PC-3 (cell line): ENCODE measurements at places on chromosomes 12 and 14. TPM values are rescaled to one million over a fixed set of nuclear protein-coding genes. Genes with fewer than 3 reads are reported as not detected.

- peak overlapping the region; percentile 89 for H3K4me3 ChIP-seq
- H3K27ac ChIP-seq = peak overlapping the region; percentile 77
- no peak for DNase-seq
- H3K4me1 ChIP-seq = peaks cover 27% of the 10 kb centered on the region
- 0 out of 2 replicates have a peak, but pooled peaks cover 3% of the 10 kb centered on the region for H3K36me3 ChIP-seq
Measured at GRCh38 chr14:36662258-36662542, 540 bp downstream of the PAX9 start.

- no peak overlapping the region for H3K27ac ChIP-seq
- H3K4me3 ChIP-seq = no peak overlapping the region
- peak; percentile 44 for DNase-seq
- no peaks in the 10 kb centered on the region for H3K36me3 ChIP-seq
Measured at GRCh38 chr12:29226616-29227015, 77.5 kb downstream of the FAR2 start.

GRCh38 chr14:72452774-72453173 is 441.1 kb downstream of the DPF3 start:
- H3K4me1 ChIP-seq = no peaks in the 10 kb centered on the region
- no peak overlapping the region for H3K4me3 ChIP-seq
- no peak for DNase-seq

DNA sequence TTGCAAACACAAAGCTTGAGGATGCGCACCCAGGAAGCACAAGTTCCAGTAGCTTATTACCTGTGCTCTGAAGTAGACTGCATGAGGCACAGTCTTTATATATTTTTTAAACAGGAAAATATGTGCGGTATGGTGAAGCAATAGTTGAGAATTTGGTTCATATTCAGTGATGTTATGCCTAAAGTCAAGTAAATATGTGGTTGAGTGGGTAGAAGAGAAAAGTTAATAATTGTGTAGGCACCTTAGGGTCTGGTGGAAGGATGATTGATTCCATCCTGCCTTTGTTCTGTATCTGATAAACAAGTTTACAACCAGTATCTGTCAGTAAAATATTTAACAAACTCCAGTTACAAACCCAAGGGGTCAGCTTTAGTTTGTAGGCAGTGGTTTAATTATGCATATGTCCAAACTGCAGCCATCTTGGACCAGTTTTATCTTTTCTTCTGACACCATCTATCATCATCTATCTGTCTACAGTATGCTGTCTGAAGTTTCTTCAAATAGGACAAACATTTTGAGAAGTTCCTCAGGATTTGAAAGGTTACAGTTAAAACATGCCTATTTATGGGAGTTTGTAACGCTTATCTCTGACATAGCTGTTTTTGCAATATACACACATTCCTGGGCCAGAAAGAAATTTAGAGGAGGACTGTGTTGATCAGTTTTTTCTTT is 10.8 kb downstream of the SINHCAF start:
- H3K36me3 ChIP-seq = peaks cover 7% of the 10 kb centered on the region; the same call in 1 of the 2 replicates
- DNase-seq = no peak
- H3K27ac ChIP-seq = no peak overlapping the region
- peaks cover 19% of the 10 kb centered on the region for H3K4me1 ChIP-seq
- H3K4me3 ChIP-seq = no peak overlapping the region

Gene PZP
- not detected in 2 replicates for total RNA-seq

DNA sequence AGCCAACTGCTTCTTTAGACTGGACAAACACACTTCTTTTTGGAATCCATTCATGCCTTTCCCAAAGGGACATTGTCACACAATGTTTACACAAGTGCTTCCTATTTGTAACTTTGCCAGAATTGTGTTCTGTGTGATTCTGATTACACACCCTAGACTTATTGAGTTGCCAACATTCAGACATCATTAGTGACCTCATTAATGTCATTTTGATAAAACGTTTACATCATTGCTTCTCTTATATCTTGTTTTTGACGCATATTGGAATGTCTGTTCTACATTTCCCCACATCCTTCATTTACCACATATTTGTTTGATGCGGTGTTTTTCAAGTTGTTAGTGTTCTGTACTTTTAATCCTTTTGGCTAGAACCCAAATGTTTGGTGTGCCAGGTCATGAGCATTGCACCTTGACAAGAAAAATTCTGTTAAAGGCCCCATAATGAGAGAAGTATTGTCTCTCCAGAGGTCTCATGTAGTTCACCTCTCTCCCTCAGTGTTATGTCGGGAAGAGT is 305.5 kb downstream of the AEBP2 start:
- no peak overlapping the region for H3K4me3 ChIP-seq
- no peaks in the 10 kb centered on the region for H3K4me1 ChIP-seq
- H3K27me3 ChIP-seq = peaks cover 37% of the 10 kb centered on the region
- no peaks in the 10 kb centered on the region for H3K36me3 ChIP-seq
- no peak overlapping the region for H3K27ac ChIP-seq

Gene STON2
- total RNA-seq = 12.3 and 16.1 TPM in 2 replicates

- H3K4me1 ChIP-seq = no peaks in the 10 kb centered on the region
- peaks cover 13% of the 10 kb centered on the region for H3K27me3 ChIP-seq
- no peaks in the 10 kb centered on the region for H3K36me3 ChIP-seq
Measured at GRCh38 chr12:1533205-1533601, 61.2 kb downstream of the FBXL14 start.

Gene SERPINA6
- total RNA-seq = not detected in 2 replicates

GRCh38 chr12:121718653-121719239 is 6.2 kb downstream of the TMEM120B start:
- H3K4me1 ChIP-seq = peaks cover 8% of the 10 kb centered on the region; the same call in 1 of the 2 replicates
- H3K27me3 ChIP-seq = no peaks in the 10 kb centered on the region
- no peak for DNase-seq
- no peak overlapping the region for H3K4me3 ChIP-seq

GRCh38 chr12:4978737-4979136 is 64.9 kb upstream of the KCNA5 start:
- H3K4me1 ChIP-seq = no peaks in the 10 kb centered on the region
- H3K27ac ChIP-seq = no peak overlapping the region
- H3K27me3 ChIP-seq = peaks cover 8% of the 10 kb centered on the region

GRCh38 chr12:32457251-32458025 is 58.1 kb downstream of the FGD4 start:
- H3K27me3 ChIP-seq = no peaks in the 10 kb centered on the region
- H3K4me3 ChIP-seq = no peak overlapping the region
- no peaks in the 10 kb centered on the region for H3K36me3 ChIP-seq
- no peak overlapping the region for H3K27ac ChIP-seq

GRCh38 chr14:27098451-27098850 is 500.6 kb upstream of the NOVA1 start:
- DNase-seq = no peak
- no peaks in the 10 kb centered on the region for H3K36me3 ChIP-seq
- H3K4me1 ChIP-seq = no peaks in the 10 kb centered on the region
- H3K4me3 ChIP-seq = no peak overlapping the region
- no peak overlapping the region for H3K27ac ChIP-seq

DNA sequence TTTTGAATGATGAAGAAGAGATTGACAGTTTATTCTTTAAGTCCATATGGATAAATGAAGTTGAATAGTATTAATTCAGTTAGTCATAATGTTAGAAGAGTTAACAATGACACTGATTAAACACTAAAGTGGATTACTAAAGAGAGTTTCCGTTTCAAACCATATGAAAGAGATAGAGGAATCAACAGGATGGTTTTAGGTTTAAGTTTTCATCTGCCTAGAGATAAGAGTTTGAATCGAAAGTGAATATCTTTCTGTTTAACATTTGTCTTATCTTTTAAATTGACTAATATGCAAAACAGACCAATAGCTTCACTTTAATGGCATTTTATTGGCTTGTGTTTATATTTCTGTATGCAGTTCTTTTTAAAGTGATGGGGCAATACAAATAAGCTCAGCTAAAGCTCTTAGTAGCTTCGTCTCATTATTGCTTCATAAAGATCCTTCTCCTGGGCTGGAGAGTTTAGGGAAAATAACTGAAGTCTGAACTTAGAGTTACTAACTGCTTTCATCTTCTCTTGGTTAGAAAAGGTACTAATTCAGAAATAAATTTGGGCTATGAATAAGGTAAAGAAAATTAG is 66.0 kb downstream of the MIPOL1 start:
- H3K36me3 ChIP-seq = no peaks in the 10 kb centered on the region; the same call in 1 of the 2 replicates
- H3K27ac ChIP-seq = no peak overlapping the region

DNA sequence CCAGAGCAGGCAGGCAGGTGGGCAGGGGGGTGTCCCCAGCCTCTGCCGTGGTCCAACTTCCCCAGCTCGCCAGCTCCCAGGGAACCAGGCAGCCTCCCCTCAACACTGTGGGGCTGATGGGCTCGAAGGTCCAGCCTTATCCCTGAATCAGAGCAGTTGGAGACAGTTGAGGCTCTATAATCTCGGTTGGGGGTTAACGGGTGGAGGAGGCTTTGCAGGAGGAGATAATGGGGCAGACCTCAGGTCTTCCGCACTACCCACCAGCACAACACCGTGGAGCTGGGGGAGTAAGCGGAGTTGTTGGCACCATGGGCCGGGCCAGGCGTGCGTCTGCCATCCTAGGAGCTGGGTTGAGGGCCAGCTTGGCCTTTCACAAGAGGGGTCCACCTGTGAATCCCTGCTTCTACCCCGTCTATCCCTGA is 13.9 kb upstream of the HDAC7 start:
- no peaks in the 10 kb centered on the region for H3K36me3 ChIP-seq
- no peak for DNase-seq
- H3K27me3 ChIP-seq = no peaks in the 10 kb centered on the region
- peaks cover 35% of the 10 kb centered on the region for H3K4me1 ChIP-seq
- no peak overlapping the region for H3K4me3 ChIP-seq
- H3K27ac ChIP-seq = no peak overlapping the region

Gene AHSA1
- 215 and 217 TPM in 2 replicates for total RNA-seq

DNA sequence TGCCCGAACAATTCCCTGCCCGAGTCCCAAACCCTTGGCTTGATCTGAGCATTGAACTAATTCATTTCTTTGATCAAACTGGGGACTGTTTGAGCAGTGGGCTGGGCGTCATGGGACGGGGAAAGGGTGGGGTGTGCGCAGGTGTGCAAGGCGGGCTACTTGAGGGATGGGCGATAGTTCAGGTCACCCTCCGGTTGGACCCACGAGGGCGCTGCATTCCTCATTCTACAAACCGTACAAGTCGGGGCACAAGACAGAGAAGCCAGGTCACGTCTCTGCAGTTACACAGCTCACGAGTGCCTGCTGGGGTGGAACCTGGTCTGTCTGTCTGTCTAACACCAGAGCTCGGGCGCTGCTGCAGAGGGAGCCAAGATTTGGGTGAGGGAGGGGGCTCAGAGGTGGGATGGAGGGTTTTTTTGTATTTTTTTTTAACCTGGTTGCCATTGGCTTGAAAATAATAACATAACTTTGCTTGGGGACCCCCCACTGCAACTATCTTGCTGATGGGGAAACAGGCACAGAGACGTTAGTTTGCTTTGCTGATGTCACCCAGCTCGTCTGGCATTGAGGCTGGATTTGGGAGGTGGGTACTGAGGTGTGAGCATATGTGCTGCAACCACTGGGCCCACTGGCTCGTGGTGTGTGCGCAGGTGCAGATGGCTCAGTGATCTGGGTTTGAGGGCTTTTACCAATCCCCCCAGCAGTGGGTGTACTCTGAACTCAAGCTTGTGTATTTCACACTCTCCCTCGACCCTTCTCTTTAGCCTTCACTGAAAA is 7.6 kb upstream of the RTL1 start:
- peaks cover 28% of the 10 kb centered on the region for H3K4me1 ChIP-seq
- H3K36me3 ChIP-seq = no peaks in the 10 kb centered on the region
- H3K27ac ChIP-seq = no peak overlapping the region
- DNase-seq = no peak

Gene SLC17A8
- total RNA-seq = not detected in 2 replicates

Gene MMP17
- 30.2 and 31.8 TPM in 2 replicates for total RNA-seq

DNA sequence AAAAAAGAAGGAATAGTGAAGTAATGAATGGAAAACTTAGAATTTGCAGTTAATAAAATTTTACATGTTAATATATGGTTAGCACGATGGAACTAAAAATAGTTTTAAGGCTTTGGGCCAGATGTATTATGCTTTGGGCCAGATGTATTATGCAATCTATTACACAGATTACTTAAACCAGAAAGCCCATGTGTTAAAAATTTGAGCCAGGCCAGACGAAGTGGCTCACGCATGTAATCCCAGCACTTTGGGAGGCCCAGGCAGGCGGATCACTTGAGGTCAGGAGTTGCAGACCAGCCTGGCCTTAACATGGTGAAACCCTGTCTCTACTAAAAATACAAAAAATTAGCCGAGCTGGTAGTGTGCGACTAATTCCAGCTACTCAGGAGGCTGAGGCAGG is 17.2 kb downstream of the IFT81 start:
- no peak for DNase-seq
- H3K27ac ChIP-seq = no peak overlapping the region
- no peaks in the 10 kb centered on the region for H3K4me1 ChIP-seq
- H3K27me3 ChIP-seq = no peaks in the 10 kb centered on the region
- no peak overlapping the region for H3K4me3 ChIP-seq

Gene VAMP1
- 9.3 and 13.9 TPM in 2 replicates for total RNA-seq

Gene CEP290
- 9.7 and 16.1 TPM in 2 replicates for total RNA-seq

Gene MYO1H
- total RNA-seq = not detected in 2 replicates

DNA sequence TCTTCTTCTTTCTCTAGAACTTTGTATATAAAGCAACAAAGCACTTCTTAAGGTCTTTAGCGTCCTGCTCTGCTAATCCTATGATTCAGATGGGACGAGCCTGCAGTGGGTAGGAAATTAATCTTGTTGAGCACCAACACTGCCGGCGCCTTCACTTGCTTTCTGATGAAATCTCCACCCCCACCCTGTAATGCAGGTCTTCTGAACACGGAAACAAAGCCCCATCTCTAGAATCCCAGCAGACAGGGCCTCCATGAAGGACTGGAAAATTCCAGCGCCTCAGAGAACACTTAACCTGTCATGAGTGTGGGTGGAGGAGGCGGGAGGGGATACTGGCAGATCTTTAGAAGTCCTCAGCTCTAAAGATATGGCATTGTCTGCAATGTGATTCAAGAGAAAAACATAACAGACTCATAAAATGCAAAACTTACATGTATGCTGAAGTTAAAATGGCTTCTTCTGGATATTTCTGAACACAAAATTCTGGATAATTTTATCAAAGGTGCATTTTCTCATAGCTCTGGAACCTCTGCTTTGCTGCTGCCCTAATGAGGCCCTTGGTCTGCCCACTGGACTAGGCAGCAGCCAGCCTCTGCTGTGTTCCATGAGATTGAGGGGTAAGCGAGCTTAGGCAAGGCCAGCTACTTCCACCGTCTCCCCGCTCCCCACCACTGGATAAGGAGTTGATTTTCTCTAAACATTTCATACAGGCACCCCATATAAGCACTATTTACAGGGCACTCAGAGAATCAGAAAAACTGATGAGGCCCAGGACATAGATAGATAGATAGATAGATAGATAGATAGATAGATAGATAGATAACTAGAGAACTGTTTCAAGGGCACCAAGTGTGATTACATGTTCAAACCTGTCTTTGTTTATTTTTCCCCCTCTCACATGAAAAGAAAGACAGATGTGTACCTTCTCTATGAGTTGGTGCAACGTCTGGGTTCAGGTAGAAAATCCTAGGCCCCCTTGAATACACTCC is 43.1 kb downstream of the ZFP36L1 start:
- no peak for DNase-seq
- H3K36me3 ChIP-seq = no peaks in the 10 kb centered on the region
- no peak overlapping the region for H3K4me3 ChIP-seq
- H3K27me3 ChIP-seq = no peaks in the 10 kb centered on the region
- H3K4me1 ChIP-seq = no peaks in the 10 kb centered on the region
- no peak overlapping the region for H3K27ac ChIP-seq
